Stimulated activated CD8-positive, alpha-beta memory T cell treated with anti-CD3 and anti-CD28 coated beads, Interleukin-15, amount 100 ng/mL, for 24 hours (primary cell): ENCODE measurements at places on chromosomes 3 and 15.

GRCh38 chr15:70587896-70588567 lies 175.3 kb downstream of the UACA start:
- no peak for DNase-seq

GRCh38 chr3:66483006-66483405 lies 17.8 kb downstream of the LRIG1 start:
- DNase-seq: no peak

GRCh38 chr15:60651734-60652141 lies 172.8 kb upstream of the ICE2 start:
- DNase-seq: no peak

DNA sequence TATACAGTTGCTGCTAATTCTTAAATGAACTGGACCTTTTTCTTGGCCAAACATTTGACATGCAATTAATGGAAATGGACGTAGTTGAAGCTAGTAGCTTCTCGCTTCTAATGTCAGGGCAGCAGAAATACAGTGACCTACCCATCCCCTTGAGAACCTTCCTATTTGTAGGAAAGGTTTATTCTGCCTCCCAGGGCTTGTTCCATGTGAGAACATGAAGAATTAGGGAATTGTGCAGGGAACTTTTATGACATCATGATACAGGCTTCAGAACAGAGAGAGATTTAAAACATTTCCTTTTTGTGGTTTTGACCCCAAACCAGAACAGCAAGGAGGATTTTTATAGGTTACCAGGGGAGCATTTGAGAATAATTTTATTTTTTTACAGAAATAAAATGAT lies 406.6 kb upstream of the PPP2R3A start:
- no peak for DNase-seq

GRCh38 chr15:80106051-80106450 lies 46.6 kb downstream of the ZFAND6 start:
- no peak for DNase-seq

DNA sequence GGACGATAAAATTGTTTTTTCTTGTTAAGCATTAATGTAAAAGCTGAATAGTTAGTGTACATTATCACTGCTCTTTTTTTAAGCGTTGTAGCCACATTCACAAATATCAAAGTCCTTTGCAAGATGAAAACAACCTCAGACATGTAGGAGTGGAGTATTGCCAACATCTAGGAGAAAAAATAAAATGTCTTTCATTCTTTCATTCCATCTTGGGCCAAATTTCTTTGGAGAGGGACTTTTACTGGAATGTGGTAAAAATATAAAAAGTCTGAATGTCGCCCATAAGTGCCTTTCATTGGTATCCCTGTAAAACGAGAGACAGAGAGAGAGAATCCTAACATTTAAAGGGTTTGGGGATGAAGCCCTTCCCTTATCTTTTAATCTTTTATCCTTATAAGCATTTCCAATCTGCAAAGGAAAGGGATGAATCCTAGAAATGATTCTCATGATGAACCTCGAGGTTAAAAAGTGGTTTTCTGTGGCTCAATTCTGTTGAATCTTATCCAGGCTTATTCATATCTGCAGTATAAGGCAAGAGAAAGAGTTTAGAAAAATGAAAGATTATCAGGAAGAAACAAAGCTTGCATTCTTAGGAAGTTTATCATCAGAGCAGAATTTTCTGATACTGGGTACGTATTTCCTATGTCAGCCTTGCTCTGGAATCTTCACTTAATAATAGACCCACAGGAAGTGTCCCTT lies 1031.7 kb downstream of the MCTP2 start:
- DNase-seq: no peak

DNA sequence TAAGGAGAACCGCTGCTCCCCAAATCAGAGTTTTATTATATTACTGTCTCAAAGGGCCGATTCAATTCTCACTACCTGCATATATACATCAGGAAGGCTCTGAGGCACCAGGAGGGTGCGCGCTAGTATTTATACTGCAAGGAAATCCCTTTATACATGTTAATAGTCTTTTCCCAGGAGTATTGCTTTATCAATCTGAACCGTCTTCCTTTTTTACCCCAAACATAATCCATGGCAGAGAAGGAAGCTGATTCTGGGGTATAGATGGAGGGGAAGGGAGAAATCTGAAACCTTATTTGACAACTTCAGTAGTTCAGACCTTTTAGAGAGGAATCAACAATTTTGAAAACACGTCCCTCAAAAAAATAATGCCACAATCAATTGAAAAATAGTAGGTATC lies at the start of gene POU1F1:
Gene POU1F1 (minus strand): TSS at position 101 of the 400 bp plus-strand sequence. CDS start 122 bp downstream, outside the sequence.
- DNase-seq: no peak

DNA sequence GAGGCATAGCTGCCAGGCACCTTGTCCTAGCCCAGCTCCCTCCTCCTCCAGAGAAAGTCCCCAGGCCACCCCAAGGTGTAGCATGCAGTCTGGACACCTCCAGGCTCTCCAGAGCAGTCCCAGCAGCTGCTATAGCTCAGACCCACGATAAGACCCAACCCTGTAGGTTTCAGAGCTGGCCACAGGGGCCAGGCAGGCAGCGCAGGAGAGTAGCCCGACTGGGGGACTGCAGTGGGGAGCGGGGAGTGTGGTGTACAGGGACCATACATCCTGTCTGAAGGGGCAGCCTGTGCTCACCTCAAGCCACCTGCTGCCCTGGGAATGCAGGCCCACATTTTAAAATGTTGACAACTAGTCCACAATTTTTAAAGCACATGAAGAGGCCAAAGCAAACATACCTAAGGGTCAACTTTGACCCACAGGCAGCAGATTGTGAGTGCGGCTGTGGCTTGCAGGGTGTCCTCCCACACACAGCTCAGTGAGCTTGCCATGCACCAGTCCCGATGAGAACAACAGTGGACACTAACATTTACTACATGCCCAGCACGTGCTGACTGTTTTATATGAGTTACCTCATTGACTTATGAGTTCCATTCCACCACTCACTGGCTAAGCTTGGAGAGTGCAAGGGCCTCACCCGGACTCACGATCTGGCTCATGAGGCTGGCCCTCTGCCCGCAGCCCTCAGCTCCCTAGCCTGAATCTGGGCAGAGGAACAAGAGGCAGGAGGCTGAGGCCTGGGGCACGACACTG lies 81.4 kb downstream of the DNAJB8 start:
- no peak for DNase-seq

- DNase-seq: no peak
Measured at GRCh38 chr3:11130385-11130784, 23.9 kb upstream of the HRH1 start.

DNA sequence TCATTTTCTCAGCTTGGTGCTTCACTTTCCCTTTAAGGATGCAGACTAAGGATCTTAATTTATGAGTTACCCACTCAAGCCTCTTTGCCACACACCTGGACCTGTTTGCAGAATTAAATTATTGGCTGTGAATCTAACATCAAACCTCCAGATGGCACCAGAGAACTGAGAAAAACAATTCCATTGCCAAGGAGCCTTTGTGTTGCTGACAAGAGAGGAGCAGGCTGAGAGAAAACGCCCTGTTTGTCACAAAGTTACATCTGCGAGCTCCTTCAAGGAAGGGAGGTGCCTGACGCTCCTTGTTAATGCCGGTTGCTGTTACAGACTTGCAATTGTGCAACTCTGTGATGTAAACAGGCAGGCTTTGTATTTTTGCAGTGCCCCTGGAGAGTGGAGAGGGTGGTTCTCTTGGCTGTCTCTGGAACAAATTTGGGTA lies 36.3 kb upstream of the TMC3 start:
- DNase-seq: no peak

DNA sequence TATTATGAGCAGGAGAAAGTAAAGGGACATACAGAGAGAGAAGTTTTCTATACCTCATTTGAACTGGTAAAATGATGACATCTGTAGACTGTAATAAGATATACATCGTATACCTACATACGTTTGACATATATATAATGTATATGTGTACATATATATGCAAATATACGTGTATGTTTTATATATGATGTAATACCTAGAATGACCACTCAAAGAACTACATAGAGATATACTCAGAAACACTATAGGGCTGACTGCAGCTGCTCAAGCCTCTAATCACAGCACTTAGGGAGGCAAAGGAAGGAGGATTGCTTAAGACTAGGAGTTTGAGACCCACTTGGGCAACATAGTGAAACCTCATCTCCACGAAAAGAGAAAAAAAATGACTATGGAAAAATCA lies 48.5 kb upstream of the MCTP2 start:
- DNase-seq: no peak

DNA sequence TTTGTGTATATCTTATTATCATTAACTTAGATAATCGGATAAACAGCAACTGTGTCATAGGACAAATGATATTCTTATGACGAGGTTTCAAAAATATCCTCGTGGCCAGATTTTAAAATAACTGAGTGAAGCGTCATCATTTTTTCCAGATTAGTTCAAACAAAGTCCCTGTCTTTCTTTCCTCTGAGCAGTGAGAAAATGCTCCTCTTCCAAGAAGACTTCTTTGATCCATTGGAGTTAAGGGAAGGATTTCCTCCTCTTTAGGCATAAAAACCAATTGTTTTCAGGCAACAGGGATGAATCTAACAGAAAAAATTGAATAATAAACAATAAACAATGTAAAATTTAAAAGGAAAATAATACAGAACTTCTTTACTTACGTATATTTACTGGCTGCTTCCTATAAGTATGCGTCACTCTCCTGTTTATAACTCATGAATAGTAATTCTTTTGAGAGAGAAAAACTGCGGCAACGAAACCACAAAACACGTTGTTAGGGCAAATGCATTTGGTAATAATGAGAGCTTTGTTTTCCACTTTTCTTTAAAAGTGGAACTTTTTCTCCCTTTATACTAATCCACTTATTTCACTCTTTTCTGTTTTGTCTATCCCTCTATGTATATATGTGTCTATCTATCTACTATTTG lies 419.4 kb upstream of the ONECUT1 start:
- DNase-seq: no peak

DNA sequence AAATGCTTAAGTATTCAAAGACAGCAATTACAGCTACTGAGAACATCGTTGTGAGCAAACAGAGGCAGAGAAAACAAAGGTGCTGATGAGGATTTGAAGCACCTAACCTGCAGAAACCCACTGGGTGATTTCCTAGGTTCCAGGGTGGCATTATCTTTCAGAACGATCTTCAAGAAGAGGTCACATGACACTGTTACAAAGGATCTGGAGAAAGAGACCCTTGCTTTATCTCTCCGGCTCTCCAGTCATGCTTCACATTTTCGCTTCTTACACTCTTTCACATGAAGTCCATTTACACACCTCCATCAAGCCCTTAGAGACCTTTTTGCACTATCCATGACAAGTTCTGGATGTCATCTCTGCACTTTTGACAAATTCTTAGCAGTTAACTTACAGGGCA lies 70.8 kb downstream of the GOLGA8B start:
- DNase-seq: no peak

DNA sequence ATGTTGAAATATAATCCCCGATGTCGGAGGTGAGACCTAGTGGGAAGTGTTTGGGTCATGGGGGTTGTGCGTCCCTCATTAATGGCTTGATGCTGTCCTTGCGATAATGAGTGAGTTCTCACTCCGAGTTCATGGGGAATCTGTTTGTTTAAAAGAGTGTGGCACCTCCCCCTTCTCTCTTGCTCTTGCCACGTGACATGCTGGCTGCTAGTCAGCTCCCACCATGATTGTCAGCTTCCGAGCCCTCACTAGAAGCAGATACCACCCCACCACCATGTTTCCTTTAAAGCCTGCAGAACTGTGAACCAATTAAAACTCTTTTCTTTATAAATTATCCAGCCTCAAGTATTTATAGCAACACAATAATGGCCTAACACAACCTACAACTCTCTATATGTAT lies 166.3 kb upstream of the MBNL1 start:
- no peak for DNase-seq

- no peak for DNase-seq
Measured at GRCh38 chr15:27468151-27468591, 497.2 kb downstream of the GABRG3 start.

DNA sequence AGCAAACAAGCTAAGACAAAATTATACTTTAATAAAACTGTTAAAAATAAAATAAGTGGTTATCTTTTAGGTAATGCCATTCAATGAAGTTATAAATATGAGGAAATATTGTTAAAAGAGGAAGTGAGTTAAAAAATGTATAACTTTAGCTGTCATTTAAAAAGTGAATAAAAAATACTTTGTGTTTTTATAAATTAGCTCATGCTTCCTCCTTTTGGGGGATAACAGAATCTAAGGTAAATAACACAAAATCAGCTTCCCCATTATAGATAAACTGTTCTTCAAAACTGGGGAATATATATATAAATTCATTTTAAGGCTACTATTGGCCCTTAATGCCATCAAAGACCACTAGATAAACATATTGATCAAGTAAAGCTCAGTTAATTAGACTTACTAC lies 113.7 kb upstream of the AADACL2 start:
- no peak for DNase-seq

GRCh38 chr15:66630801-66631351 lies 65.1 kb upstream of the LCTL start:
- DNase-seq: no peak

DNA sequence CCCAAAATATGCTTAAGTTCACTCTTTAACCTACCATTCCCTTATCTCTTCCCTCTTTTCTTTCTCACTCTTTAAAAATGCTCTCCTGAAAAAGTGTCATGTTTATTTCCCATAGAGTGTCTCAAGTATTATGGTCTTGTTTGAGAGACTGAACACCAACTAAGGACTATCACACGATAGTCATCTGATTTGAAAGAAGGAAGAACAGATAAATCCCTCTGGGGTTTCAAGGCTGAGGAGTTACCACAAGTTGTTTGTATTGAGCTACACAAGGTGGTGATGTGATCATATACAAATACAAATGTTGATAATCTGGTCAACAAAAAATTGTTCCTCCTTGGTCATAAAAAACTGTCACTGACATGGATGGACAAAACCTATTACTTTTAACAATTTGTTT lies 13.8 kb downstream of the MEIS2 start:
- DNase-seq: no peak

- DNase-seq: no peak
Measured at GRCh38 chr3:186664506-186664905, 1.3 kb upstream of the HRG start.

- no peak for DNase-seq
Measured at GRCh38 chr3:154749514-154749913, 319.5 kb upstream of the GPR149 start.

DNA sequence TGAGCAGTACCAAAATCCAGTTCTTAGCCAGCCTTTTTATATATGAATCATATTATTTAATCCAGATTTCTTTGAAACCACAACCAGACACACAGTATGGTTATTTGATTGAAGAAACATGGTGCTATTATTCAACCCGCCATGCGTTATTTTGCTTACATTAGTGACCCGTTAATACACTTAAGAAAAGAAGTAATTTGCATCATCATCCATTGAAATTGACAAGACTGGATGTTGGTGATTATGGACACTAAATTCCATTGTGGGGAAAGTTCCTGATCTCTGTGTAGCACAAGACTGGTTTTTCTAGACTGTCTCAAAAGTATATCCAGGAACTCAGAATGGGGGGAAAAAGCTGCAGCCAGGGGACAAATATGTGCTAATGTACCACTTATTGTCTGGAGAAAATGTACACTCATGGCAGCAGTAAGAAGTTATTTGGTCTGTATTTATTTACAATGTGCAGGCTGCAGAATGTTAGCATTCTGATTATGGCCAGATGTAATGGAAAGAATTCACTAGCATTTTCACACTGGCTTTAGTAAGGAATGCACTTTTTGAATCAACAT lies 80.3 kb downstream of the FILIP1L start:
- no peak for DNase-seq

GRCh38 chr15:52105846-52106245 lies 6.7 kb downstream of the BCL2L10 start:
- DNase-seq: no peak

GRCh38 chr3:9192248-9193025 lies 57.0 kb downstream of the SRGAP3 start:
- DNase-seq: no peak

- DNase-seq: no peak
Measured at GRCh38 chr3:28935146-28935545, 345.7 kb upstream of the RBMS3 start.

GRCh38 chr3:73029321-73029796 lies 32.1 kb upstream of the EBLN2 start:
- DNase-seq: no peak
